ENCODE measurements at places on chromosomes 3 and 15.

GRCh38 chr3:69803681-69804270 is 64.5 kb downstream of the MITF start:
- no peak for DNase-seq

GRCh38 chr3:136334209-136334608 is 84.1 kb downstream of the PCCB start:
- no peak for DNase-seq

DNA sequence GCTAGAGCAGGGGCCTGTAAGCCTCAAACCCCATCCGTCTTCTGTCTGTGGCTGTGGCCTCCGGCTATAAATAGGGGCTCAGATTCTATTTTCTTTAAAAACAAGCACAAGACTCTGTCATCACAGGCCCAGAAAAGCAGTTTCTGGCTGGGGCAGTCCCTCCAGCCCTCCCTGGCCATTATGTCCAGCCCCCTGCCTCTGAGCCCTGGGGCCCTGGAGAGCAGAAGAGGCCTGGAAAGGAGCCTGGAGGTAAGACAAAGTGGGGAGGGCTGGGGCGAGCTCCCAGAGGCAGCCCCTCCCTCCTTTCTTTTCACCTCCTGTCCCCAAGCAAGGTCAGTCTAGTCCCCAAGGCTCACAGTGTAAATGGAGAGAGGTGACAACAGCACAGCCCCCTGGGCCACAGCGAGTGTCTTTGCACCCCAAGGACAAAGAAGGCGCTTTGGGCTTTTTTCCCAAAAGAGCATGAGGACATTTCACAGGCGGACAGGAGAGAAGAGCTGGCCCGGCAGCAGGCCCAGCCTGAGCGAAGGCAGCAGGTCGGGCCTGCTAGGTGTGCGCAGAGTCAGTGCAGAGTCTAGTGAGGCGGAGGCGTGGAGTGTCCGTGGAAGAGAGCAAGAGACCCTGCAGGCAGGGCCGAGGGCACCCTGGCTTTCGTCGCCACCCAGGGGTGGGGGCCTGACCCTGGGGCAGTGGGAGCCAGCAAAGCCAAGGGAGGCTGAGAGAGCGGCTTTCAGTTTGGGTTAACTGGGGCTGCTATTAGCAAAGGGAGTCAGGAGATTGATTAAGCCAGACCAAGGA is 188.3 kb downstream of the TBC1D2B start:
- no peak for DNase-seq

- DNase-seq: no peak
These were observed 28.8 kb upstream of the CCDC50 start for GRCh38 chr3:191300422-191300821.

DNA sequence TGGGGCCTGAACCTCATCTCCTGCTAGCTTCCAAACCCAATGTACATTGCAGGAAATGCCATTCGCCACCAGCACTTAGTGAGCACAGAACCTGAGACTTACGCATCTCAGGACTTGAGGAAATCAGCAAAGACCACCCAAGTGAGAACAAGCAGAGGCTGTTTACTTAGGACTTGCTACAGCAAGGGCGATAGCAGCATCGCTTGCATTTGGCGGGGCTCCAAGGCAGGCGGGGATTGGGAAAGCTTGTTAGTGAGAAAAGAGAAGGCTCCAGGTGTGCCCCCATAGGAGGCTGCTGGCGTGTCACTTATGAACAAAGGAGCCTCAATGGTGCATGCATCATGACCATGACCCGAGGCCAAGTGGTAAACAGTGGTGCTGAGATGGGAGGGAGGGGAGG is 19.7 kb downstream of the SLC6A20 start:
- DNase-seq: no peak

GRCh38 chr3:85427467-85427866 is 468.7 kb downstream of the CADM2 start:
- no peak for DNase-seq

GRCh38 chr3:9087831-9088413 is 124.7 kb upstream of the RAD18 start:
- no peak for DNase-seq

DNA sequence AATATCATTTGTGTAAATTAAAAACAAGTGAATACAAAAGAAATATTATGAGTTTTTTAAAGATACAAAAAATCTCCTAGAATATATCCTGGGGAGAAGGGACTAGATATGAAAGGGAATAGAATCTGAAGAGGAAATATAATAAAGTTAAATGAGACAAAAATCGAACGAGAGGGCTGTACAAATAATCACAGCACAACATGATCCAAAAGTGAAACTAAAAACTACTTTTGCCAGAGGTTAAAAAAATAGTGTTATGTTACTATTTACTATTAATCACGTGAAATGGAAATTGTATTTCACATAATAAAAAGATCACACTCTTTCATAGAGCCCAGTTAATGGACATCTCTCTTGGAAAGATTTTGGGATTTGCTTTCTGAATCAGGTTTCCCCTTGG is 28.6 kb downstream of the CGGBP1 start:
- no peak for DNase-seq

DNA sequence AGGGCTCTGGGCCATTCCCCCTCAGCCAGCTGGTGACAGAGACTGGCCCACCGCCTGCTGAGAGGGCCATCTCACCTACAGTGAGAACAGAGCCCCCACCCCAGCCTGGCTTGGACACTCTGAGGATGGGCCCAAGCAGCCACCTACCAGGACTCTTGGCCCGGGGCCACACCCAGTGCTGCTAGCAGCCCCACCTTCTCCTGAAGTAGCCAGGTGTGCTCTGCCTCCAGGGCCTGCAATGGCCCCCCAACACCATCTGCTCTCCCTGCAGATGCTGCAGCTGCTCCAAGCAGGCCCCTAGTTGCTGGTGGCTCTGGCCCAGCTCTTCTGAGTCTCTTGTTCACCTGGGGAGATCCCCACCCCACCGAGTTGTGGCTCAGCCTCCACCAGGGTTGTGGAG is 6.8 kb upstream of the CLK3 start:
- DNase-seq: no peak

- DNase-seq: no peak
These were observed 268.3 kb downstream of the THRB start for GRCh38 chr3:24226397-24226796.

DNA sequence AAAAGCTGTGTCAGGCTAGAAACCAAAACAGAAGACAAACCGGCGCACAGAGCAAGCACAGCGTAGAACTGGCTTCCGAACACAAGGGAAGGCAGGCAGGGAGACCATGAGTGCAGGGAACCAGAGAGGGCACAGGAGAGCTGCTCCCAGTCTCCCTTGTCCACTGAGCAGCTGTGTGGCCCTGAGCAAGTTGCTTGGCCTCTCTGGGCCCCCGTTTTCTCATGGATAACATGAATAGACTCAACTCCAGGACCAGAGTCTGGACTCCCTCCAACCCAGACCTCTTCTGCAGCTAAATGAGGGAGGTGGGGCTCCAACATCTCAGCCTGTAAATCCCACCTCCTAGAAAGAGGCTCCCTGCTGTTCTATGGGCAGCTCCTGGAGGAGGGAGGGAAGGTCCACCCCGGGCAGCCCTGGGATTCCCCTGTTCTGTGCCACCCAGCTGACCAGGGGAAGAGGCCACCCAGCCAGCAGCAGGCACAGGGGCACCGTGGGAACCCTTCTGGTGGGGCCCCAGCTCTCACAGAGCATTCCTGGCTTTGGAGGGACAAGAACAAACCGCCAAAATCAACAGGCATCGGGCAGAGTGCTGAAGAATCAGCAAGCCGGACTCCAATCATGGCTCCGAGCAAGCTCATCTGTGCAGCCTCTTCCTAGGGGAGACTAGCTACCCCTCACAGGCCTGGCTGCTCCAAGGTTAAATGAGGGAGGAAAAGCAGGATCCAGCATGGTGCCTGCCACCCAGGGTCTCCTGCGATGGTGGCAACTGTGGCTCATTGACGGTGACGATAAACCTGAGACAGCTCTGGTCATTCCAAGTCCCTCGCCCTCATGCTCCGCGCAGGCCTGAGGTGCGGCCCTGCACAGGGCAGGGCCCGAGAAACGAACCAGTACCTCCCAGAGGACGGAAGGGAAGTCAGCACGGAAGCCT is 15.1 kb downstream of the XXYLT1 start:
- DNase-seq: no peak

DNA sequence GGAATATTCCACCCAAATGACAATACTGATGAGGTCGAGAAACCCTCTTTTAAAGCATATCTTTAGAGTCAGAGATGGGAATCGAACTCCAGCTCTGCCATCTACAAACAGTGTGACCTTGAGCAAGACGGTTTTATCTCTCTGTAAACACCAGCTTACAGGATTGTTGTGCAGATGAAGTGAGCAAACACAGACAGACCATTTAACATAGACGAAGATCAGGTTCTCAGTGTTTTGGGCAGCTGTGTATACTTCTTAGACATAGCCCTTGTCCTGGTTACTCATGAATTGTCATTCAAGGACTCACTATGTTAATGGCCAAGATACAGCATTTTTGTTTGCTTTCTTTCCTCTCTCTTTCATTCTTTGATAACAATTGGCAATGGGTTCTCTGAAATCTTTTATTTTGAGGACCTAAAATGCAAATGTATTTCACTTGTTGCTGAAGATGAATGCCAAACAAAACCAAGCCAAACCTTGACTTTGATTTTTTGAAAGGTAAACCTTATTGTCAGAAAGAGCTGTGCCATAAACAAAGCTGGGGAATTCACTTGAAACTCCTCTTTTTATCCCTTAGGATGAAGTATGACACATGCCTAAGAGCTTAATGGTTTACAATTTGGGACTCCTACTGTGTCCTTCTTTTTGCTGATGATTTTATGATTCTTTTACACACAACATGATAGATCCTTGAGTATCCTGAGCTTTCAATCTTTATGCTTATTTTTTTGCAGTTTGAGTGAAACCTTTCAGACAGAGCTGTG is 250.0 kb upstream of the PDZRN3 start:
- peak; percentile 22 for DNase-seq

- no peak for DNase-seq
These were observed 187.8 kb downstream of the TLE3 start for GRCh38 chr15:69909719-69910444.

DNA sequence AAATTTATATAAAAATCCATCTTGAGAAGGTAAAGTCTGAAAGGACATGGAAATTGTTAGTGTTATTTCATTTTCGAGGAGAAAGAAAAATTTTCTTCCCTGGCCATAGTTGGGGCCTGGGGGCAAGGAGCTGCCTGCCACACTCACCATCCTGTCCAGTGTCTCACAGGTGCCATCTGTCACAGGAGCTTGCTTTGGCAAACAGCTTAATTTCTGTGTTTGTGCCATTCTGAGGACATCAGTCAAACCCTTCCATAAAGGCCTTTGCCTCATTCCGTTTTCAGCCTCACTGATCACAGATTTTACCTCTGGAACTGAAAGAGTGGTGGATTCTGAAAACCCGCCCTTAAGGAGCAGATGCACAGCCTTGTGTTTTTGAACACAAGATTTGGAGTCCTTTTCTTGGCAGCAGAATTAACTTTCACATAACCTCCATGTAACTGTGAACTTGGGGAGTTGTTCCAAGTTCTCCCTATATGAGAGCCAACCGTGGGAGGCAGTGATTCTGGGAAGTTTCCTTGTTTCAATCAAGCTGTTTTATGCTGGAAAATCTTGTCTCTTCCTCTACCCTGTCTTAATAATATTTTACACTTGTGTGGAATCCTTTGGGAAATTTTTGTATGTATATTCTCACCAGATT is 254.7 kb downstream of the CACNA2D3 start:
- DNase-seq: no peak

DNA sequence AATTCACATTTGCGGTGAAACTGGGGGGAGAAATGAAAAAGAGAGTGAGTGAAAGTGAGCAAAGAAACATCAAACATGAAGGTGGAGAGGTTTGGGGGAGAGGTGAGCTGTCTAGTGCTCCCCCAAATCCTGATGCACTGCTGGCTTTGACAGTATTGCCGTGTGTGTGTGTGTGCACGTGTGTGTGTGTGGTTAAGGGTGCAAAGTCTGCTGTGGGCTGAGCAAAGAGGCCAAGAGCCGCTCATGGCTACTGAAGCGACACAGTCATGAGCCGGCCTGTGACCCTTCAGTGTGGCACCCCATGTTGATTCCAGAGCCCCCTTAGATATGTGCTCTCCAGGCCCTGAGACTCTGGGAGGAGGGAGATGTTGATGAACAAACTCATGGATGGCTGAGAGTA is 94.3 kb downstream of the DGKG start:
- no peak for DNase-seq

- no peak for DNase-seq
These were observed 103.2 kb upstream of the TJP1 start for GRCh38 chr15:29925227-29926082.

- DNase-seq: peak; percentile 63
These were observed 11.8 kb upstream of the FAM174B start for GRCh38 chr15:92667287-92667904.

- no peak for DNase-seq
These were observed 57.6 kb downstream of the SSR3 start for GRCh38 chr3:156497326-156497725.

- no peak for DNase-seq
These were observed 17.4 kb upstream of the CRTC3 start for GRCh38 chr15:90512276-90512675.

GRCh38 chr3:133910422-133910821 is 14.7 kb upstream of the RAB6B start:
- DNase-seq: no peak

- DNase-seq: no peak
These were observed 124.4 kb upstream of the TOPAZ1 start for GRCh38 chr3:44117239-44117638.

GRCh38 chr3:174986685-174987084 is 127.6 kb downstream of the NAALADL2 start:
- DNase-seq: no peak

GRCh38 chr3:48493203-48493501 is 10.8 kb downstream of the SHISA5 start:
- DNase-seq: no peak

GRCh38 chr3:42369304-42369703 is 41.1 kb downstream of the LYZL4 start:
- no peak for DNase-seq
